ENCODE measurements at places on chromosomes 13 and 19. TPM values are rescaled to one million over a fixed set of nuclear protein-coding genes. Genes with fewer than 3 reads are reported as not detected.

DNA sequence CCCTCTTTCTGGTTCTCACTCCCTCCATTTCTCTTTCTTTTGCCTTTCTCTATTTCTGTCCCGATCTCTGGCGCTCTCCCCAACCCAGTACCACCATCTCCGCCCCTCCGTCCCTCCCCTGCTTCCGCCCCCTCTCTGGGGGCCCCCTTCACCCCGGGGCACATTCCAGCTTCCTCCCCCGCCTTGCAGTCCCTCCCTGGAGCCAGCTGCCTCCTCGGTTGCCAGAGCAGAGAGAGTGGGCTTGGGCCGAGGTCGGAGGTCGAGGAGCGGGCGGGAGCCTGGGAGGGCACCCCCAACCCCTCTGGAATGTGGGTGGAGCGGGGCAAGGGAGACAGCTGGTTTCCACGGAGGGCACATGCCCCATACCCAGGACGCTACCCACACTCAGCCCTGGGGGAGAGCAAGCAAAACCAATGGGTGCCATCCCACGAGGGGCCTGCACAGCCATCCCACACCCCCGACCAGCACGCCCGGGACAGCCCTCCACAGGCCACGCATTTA is 6.5 kb upstream of the CIRBP start:
- no peak for DNase-seq

DNA sequence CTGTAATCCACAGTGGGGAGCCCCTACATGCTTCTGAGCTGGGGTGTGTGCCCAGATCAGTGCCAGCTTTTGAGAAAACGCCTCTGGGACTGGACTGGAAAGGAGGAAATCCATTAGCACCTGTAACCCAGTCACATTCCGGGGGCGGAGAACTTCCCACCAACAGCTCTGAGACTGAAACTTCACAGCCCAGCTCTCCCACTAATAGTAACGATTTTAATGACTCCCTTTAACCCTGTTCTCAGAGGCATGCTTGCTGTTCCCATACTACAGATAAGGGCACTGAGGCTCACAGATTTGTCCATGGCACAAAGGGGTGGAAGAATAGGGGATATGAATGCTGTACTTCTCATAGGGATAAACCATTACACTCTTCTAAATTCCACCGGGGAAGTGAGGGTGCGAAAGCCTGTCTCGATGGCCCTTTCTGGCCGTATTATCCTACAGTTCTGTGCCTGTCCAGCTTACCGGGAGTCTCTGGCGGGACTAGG is 851 bp downstream of the FBXO46 start:
- DNase-seq, result no peak

ZNF569 gene
- 15.6 TPM for total RNA-seq

DNA sequence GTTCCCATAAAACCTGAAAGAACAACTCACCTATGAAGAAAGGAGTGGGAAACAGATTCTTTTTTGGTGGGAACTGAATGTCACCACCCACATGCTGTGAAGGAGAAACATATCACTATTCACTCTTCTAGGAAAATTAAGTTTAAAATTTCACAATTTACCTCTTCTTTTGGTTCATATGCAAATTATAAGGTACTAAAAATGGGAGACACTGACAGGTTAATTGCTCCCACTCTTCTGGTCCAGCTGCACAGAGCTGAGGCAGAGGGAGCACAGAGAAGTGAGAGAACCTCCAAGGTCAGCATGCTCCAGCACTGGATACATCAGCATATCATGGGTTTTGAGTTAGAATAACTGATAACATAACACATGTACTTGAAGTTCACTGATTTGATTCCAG is 186.9 kb downstream of the FGF14 start:
- DNase-seq, result no peak

MYPOP gene
- total RNA-seq, result 11.1 TPM

GRCh38 chr13:41241626-41242025 is 21.8 kb downstream of the MTRF1 start:
- DNase-seq, result no peak

CEACAM19 gene
- total RNA-seq, result 1.2 TPM

- no peak for DNase-seq
These were observed 269.3 kb upstream of the MIR17HG start for GRCh38 chr13:91078093-91078679.

C19orf38 gene
- total RNA-seq, result not detected

KLK5 gene
- not detected for total RNA-seq

GRCh38 chr19:45118106-45118505 is 25.1 kb downstream of the PPP1R37 start:
- DNase-seq, result no peak

DNA sequence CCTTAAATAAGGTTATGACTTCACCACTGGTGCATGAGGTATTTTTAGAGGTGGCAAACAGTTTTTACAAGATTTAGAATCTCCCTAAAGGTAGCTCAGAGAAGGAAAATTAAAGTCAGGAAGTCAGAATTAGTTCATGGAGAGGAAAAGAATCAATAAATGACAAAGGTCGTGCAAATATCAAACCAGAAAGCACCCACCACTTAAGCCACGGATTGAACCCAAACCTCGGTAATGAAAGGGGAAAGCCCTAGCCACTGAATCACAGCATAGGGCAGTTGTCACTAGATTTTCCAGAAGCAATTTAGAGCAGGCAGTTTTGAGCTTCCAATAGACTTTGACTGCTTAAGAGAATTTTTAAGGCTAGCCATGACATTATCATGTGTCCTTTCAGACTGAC is 1590.4 kb downstream of the SLITRK1 start:
- no peak for DNase-seq

GRCh38 chr13:108281901-108282300 is 12.4 kb downstream of the TNFSF13B start:
- DNase-seq, result no peak

DNA sequence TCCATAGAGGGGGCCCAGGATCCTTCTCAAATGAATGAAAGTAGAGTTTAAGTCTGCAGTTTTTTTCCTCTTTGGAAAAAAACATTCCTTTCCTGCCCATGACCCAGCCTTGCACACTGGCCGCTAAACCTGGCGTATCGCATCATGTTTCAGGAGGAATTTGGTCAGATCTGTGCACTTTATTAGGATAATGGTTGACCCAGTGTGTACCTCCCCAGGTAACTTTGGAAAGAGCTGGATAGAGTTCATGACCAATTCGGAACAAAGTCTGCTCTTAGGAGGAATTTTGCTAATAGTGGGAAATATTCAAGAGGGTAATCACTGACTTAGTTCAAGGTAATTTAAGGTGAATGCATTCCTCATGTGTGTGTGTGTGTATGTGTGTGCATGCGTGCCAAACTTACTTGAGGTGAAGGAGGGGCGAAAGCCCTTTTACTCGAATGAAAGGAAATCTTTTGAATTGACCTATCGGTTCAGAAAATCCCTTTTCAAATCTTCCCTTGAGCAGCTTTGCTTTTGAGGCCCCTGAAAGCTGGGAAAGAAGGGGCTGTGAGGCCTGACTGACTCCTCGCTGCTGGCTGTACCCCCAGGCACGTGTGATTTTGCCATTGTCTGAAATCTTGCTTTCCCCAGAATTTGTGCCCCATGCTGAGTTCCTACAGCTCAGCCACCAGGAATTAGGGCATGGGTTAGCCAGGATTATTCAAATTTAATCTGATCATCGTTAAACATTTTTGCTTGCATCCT is 46.3 kb downstream of the SIPA1L3 start:
- no peak for DNase-seq
